ENCODE measurements at places on chromosomes 3 and 15. TPM values are rescaled to one million over a fixed set of nuclear protein-coding genes. Genes with fewer than 3 reads are reported as not detected.

The MINDY4B gene
- polyA plus RNA-seq = not detected

The QARS1 gene
- 339 TPM for polyA plus RNA-seq

The XCR1 gene
- not detected for polyA plus RNA-seq

The GCNT3 gene
- not detected for polyA plus RNA-seq

The SFMBT1 gene
- 2.6 TPM for polyA plus RNA-seq

The TMC3 gene
- polyA plus RNA-seq = not detected

The TMF1 gene
- 14.3 TPM for polyA plus RNA-seq

The MAP6D1 gene
- 3.9 TPM for polyA plus RNA-seq

The COLQ gene
- polyA plus RNA-seq = 1.6 TPM

The EFHB gene
- polyA plus RNA-seq = 0.29 TPM

The FMN1 gene
- polyA plus RNA-seq = 3.5 TPM

The ZNF774 gene
- 1.6 TPM for polyA plus RNA-seq

The ACOX2 gene
- 32.3 TPM for polyA plus RNA-seq

The GRIP2 gene
- 0.18 TPM for polyA plus RNA-seq

The GOLGA8T gene
- polyA plus RNA-seq = not detected

The MCTP2 gene
- 9.5 TPM for polyA plus RNA-seq

The CPEB1 gene
- polyA plus RNA-seq = 4.1 TPM

The SEC62 gene
- polyA plus RNA-seq = 98.4 TPM

The ALDH1L1 gene
- 0.16 TPM for polyA plus RNA-seq

DNA sequence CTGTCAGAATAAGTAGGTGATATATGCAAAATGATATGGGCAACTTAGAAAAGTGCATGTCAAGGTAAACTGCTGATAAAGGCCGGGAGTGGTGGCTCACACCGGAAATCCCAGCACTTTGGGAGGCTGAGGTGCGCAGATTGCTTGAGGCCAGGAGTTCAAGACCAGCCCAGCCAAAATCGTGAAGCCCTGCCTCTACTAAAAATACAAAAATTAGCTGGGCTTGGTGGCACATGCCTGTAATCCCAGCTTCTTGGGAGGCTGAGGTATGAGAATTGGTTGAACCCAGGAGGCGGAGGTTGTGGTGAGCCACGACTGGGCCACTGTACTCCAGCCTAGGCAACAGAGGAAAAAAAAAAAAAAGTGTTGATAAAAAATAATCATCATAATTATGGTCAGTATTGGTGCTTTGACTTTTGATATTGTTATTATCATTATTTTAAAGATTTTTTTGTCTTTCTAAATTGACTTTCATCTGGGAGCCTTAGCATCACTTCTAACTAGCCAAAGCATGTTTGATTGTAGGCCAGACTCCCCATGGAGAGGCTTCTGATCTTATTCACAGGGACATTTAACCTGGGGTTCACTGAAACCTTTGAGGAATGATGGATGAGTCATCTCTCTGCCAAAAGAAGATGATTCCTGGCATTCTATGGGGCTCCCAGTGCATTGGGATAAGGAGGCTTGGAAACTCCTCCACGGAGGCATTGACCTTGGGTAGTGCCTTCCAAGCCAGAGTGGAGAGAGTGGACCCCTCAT lies 5.6 kb downstream of the ZBTB38 start:
- DNase-seq = no peak

- no peak for DNase-seq
Observed at GRCh38 chr3:66406831-66407610, 93.8 kb downstream of the LRIG1 start.

- DNase-seq = no peak
Observed at GRCh38 chr3:51734572-51734907, 27.7 kb downstream of the GRM2 start.

GRCh38 chr15:67087507-67088172 lies 22.2 kb downstream of the SMAD3 start:
- DNase-seq = no peak

DNA sequence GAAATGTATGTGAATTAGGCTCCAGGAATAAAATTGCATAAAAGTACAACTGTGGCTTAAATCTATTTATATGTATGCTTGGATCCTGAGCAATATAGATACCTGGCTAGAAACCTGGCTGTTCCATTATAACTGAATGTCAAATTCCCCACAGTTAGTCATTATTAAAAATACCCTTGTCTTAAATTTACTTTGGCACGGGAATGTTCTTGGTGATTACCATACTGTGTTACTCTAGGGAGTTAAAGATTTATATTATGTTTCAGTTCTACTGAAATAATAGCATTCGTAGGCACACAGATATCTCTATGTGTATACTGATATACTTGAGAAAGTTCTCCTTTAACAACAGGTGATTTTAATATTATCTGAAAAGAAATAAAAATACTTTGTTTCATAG lies 394.1 kb downstream of the PTPRG start:
- DNase-seq = no peak

GRCh38 chr3:185272033-185272432 lies 18.2 kb upstream of the EHHADH start:
- DNase-seq = no peak

DNA sequence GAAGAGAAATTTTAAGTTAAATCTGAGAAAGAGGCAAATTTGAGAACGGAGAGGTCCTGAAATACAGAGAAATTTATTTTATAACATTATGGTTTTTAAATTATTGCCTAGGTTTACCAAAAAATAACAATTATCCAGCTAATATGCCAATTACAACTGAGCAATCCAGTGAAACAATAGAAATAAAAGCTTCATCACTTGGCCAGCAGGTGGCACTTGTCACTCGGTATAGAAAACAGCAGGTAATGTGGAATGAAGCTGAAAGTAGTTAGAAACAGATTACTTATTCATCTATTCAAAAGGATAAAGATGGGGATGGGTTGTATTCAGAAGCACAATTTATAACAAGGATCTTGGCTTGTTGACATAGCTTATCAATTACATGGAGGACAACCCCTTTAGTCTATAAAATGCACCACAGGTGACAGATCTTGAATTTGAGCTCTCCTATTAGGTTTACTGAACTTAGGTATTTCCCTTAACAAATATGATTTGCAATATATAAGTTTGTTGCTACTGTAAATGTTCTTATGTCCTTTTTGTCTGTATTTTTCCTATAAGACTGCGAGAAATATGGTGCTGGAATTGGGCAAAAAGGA lies 70.1 kb upstream of the GUCA1C start:
- peak; percentile 0 for DNase-seq

- no peak for DNase-seq
Observed at GRCh38 chr15:98754657-98755022, 106.3 kb downstream of the IGF1R start.

GRCh38 chr15:59322056-59322759 lies 50.5 kb downstream of the MYO1E start:
- DNase-seq = no peak

- peak; percentile 9 for DNase-seq
Observed at GRCh38 chr3:194082743-194083636, 53.0 kb upstream of the HES1 start.

- no peak for DNase-seq
Observed at GRCh38 chr15:26374806-26375205, 398.1 kb downstream of the GABRB3 start.

DNA sequence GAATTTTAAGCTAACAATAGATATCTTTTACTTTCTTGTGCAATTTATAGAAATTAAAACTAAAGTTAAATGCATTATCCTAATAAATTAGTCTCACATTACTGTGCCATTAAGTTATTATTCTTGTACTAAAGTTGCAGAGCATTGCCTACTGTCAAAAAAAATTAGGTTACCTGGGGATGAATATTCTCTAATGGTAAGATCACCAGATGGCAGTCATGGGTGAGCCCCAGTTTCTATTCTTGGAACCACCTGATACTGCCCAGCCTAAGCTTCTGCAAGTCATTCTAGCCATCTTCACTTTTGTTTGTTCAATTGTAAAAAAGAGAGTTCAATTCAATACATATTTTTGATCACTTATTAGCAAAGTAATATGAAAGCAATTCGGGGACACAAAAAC lies 213.2 kb downstream of the CADM2 start:
- no peak for DNase-seq

GRCh38 chr3:118436697-118437262 lies 597.9 kb downstream of the IGSF11 start:
- no peak for DNase-seq

DNA sequence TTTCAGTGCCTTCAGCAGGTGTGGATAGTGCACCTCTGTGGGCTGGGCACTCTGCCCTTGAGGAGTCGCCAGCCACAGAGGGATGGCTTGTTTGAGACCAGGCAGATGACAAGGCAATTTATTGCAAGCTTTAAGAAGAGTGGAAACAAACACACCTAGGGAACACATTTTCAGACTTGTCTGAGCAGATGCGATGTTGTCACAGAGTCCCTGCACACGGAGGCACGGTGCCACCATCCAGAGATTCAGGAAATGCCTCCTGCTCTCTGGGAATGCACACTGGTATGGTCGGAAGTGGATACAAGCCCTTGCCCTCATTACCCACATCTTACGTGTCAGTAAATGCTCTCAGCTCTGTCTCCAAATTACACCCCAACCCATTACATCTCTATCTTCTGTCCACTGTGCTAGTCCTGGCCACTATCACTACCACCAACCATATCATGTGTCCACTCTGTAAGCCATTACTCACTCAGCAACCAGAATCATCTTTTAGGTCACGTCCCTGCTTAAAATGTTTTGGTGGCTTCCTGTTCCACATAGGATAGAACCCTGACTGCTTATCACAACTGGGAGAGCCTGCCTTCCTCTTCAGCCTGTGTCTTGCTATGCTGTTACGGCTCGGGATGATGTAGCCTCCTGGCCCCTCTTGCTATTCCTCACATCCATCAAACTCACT lies 196.9 kb downstream of the SLCO3A1 start:
- no peak for DNase-seq

GRCh38 chr15:25797035-25797434 lies 66.1 kb downstream of the ATP10A start:
- DNase-seq = no peak

- no peak for DNase-seq
Observed at GRCh38 chr3:28989646-28990089, 291.2 kb upstream of the RBMS3 start.

DNA sequence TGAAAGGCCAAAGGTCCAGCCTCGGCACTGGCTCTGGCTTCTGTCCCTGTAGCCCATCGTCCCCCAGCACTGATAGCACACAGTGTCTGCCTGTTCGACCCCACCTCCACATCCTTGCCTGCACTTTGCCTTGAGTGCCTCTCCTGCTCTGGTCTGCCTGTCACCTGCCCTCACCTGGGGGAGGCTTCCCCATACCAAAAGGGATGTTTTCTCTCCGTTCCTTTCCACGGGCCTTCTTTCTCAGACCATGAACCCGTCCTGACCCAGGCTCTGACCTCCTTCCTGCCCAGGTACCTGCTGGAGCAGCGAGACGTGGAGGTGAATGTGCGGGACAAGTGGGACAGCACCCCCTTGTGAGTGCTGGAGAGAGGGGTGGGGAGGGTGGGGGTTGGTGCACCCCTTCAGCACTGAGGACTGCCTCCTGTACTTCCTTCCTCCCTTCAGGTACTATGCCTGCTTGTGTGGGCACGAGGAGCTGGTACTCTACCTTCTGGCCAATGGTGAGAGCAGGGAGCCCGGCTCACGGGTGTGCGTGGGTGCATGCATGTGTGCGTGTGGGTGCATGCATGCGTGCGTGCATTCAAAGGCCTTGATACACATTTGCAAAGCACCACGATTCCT lies 1.5 kb downstream of the ABTB1 start:
- no peak for DNase-seq

DNA sequence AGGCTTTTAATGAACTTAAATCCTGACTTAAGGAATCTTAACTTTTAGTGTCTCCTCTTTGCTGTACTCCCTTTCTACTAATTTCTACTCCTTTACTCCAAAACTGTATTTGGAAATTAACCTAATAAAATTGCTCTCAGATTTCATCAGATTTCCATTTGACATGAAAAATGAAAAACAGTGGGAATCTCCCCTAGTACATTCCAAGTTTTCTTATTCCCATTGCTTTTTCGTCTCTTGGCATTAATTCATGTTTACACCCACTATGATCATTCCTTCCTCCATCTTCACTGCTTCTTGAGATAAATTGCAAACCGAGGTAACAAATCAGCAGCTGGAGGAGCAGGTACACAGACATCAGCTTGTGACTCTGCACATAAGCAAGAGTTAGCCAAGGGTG lies 208.7 kb downstream of the VGLL3 start:
- DNase-seq = no peak

DNA sequence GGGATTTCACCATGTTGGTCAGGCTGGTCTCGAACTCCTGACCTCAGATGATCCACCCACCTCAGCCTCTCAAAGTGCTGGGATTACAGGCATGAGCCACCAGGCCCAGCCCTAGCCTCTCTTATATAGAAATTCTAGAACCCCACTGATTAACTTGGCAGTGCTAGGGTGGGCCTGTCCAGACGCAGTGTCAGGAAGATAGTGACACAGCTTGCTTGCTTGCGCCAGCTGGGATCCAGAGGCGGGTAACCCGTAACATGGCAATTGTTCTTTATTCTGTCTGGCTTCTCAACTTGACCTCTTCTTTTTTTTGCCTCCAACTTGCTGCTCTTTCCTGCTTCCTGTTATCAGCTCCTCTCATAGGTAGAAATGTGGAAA lies 16.2 kb downstream of the CEP19 start:
- DNase-seq = no peak

GRCh38 chr3:148218222-148218621 lies 479.5 kb upstream of the AGTR1 start:
- DNase-seq = no peak

DNA sequence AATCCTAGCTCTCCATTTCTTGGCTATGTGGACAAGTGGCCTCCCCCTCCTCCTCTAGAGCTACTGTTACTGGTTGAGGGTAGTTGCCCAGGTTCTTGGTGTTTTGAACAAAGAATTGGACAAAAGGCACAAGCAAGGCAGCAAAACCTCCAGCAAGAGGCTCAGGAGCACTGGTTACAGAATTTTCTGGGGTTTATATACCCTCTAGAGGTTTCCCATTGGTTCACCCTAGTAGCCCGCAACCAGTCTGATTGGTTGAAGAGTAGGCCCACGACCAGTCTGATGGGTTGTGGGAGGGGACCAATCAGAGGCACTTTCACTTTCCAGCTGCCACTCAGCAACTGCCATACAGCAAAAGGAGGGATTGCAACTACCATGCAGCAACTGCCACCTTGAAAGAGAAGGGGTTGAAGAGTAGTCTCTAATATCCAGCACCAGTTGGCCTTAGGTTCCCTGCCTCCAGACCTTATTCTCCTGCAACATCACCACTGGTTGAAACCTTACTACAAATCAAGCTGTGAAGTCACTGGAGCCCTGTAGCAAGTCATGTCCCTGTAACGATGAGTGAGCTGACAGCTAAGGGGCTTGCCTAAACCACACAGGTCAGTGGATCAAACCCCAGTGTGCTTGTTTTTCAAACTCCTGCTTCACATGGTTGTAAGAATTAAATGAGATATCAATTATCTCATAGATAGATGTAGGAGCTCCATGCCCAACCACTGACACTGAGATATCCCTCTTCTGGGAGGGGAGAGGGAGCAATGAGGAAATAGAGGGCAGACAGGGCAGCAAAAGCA lies 2.9 kb upstream of the C15orf39 start:
- no peak for DNase-seq

- DNase-seq = no peak
Observed at GRCh38 chr3:133503409-133503808, 70.1 kb upstream of the CDV3 start.

DNA sequence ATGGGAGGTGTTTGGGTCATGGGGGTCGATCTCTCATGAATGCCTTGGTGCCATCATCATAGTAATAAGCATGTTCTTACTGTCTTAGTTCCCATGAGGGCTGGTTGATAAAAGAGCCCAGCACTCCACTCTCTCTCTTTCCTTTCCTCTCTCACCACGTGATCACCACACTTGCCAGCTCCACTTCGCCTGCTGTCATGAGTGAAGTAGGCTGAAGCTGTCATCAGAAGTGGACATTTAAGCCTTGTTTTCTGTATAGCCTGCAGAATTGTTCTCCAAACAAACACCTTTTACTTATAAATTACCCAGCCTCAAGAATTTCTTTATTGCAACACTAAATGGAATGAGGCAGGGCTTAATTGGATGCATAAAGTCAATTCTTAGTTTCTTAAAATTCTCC lies 6.1 kb downstream of the OR5H1 start:
- no peak for DNase-seq

Measured in BJ (cell line).